ENCODE measurements at places on chromosomes 11 and 22.
A peak's percentile ranks its signal among the peaks of the same experiment; 100 is the strongest.

- DNase-seq, result no peak
Observed at GRCh38 chr11:68042219-68043028, 3.6 kb downstream of the TCIRG1 start.

GRCh38 chr11:77589521-77590193 lies at the start of gene AQP11:
AQP11 (plus strand) TSS chr11:77589953; CDS start chr11:77589993, 40 bp downstream.
- DNase-seq, result peak; percentile 80

GRCh38 chr11:67463680-67464410 lies 5.2 kb downstream of the TMEM134 start:
- no peak for DNase-seq

DNA sequence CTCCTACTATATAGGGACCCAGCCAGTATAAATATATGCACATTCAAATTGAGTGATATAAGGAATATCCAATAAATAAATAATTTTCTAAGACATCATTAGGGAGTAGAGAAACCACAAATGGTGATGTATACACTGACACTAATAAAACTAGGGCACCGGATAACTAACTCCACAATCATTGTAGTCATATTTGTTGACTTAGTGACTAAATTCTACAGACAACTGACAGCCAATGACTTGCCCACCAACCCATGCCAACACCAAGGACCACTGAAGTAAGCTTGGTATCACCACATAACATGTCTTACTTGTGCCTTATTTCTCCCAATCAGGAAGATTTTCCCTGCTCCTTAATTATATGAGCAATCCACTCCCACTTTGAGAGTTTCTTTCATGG lies 139.6 kb upstream of the TRPC6 start:
- no peak for DNase-seq

DNA sequence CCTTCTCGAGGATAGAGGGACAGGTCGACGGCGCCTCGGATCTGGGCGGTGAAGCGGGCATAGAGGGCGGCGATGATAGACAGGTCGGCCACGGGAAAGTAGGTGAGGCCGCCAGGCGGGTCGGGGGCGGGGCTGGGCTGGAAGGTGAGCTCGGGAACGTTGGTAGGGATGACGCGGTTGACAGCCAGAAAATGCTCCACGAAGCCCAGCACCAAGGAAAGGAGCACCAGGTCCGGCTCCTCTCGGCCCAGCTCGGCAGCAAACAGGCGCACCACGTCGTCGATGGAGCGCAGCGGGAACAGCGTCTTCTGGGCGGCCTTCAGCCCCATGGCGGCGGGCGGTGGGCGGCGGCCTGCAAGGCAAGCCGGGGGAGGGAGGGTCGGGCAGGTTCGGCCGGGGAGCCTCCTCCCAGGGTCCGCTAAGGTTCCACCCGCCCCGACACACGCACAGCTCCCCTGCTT lies 540 bp downstream of the MEN1 start:
- no peak for DNase-seq

- DNase-seq, result peak; percentile 57
Observed at GRCh38 chr11:64767344-64768299, 7.8 kb upstream of the PYGM start.

DNA sequence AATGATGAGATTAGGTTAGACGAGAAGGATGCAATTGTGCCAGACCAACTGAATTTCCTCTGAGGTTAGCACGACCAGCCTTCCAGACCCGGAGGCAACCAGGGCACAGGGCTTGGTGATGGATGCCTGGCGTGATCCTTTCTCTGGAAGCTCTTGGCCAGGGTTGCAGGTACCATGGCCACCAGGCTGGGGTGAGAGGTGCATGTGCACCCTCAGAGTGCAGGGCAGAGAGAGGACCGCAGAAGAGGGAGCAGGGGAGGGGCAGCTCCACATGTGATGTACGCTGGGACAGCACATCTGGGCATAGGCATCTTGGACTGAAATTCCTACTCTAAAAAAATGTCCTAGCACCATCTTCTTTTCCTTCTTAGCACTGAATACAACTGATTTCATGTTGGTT lies 10.9 kb downstream of the KCNJ1 start:
- DNase-seq, result no peak

GRCh38 chr11:45648931-45649330 lies 16.5 kb downstream of the CHST1 start:
- DNase-seq, result no peak

GRCh38 chr11:15189641-15190365 lies 75.1 kb downstream of the INSC start:
- peak; percentile 61 for DNase-seq

- no peak for DNase-seq
Observed at GRCh38 chr11:69366591-69366990, 72.6 kb downstream of the MYEOV start.

DNA sequence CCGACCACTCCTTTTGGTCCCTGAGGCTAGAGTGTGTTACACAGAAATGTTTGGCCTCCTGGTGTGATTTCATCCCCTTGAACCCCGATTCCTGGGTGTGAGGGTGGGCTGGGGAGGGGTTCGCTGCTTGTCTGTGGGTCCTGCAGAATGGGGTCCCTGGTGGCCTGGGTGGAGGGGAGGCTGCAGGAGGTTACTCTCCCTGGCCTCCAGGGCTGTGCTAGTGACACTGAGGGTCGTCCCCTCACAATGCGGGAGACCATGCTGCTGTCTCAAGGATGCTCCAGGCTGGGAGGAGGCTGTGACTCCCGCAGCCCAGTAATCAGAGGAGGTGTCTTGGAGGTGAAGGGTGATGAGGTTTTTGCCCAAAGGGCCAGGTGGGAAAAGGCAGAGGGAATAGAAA lies 17.0 kb upstream of the OMP start:
- no peak for DNase-seq

DNA sequence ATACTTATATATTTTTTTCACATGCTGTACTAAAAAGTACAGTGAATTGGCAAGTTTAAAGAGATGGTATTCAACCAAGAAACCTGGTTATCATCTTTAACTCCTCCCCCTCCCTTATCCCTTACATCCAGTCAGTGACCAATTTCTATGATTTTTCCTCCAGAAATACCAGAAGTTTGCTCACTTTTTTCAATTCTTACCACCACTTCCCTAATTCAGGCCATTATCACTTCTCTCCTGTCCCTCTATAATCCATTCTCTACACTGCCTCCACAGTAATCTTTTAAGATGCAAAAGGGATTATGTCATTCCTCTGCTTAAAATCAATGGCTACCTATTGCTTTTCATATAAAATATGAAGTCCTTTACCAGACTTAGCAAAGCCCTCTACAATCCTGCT lies 62.8 kb downstream of the CEP57 start:
- DNase-seq, result no peak

- DNase-seq, result no peak
Observed at GRCh38 chr11:63564784-63565350, 1.7 kb upstream of the PLAAT2 start.

DNA sequence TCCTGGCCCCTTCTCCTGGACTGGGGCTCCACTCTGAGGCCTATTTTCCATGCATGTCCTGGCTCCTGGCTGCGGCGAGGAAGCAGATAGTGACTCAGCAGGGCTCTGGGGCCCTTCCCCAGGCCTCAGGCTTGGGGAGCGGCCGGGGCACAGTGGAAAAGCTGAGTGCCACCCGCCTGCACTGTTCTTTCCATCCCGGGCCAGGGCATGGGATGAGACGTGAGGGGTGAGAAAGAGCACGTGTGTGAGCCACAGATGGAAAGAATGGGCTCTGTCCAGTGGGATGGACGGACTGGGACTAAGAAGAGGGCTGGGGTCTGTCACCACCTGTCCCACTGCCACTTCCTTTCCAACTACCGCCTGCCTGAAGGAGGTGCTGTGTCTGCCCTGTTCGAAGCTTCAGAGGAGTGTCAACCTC lies 12.8 kb downstream of the SLC37A2 start:
- DNase-seq, result no peak

DNA sequence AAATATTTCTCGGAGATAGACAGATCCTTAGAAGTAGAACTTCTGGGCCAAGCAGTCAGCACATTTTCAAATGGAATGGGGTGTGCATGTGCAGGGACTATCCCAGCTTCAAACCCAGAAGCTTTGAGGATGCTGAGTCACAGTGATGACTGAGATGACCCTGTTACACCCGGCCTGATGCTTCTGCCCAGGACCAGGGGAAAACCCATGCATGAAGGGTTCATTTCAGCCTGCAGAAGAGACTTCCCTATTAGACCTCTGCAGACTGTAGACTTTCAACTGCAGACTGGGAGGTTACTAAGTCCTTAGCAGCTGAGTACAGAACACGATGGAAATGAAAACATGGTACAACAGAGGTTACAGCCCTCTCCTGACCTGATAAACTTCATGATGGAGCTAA lies 3.6 kb upstream of the OR2AT4 start:
- DNase-seq, result peak; percentile 13

DNA sequence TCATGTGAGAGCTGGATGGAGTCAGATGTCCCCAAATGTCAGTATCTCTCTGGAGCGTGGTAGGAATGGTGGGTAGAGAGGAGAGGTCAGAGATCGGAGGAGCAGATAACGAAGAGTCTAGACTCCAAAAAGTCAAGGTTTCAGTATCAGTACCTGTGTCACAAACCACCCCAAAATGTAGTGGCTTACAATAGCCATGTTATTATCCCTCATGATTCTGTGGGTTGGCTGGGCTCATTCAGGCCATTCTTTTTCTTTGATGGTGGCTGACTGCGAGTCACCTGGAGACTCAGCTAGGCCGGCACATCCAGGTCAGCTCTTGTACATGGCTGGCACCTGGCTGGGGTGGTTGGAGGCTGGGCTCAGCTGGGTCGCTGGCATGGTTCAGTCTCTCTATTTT lies 7.3 kb upstream of the SSTR3 start:
- no peak for DNase-seq

DNA sequence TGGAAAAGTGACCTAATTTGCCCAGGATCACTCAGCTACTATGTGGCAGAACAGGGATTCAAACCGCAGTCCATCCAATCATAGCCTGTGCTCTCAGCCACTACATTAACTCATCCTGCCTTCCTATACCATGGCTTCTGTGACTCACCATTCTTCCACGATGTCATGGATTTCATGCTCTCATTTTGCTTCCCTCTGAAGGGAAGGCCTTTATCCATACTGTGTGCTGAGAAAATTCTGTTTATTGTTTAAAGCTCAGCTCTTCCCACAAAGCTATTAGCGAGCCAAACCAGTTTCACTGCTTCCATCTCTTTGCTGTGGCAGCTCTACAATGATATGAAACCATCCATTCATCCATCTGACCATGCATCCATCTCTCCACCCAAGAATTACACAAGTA lies 289.9 kb downstream of the TENM4 start:
- peak; percentile 54 for DNase-seq

- no peak for DNase-seq
Observed at GRCh38 chr11:30567120-30567519, 19.0 kb downstream of the MPPED2 start.

DNA sequence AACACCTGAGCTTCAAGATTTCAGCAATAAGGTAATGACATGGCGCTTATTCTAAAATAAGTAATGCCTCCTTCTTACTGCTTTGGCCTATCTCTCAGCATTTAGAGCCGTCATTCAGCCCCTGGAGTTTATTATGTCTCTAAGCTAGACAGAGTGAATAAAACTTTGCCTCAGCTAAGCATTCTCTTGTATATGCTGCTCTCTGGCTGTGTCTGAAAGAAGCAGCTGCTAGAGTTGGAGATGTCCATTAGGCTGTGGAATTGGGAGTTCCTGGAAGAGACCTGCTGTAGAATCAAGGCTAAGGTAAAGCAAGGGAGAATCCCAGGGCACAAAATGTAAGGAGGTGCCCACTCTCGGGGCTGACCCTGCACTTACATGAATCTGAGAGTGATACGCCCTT lies 35.5 kb upstream of the TTC12 start:
- DNase-seq, result peak; percentile 9

- peak; percentile 96 for DNase-seq
Observed at GRCh38 chr11:128453444-128454336, 133.7 kb downstream of the ETS1 start.

DNA sequence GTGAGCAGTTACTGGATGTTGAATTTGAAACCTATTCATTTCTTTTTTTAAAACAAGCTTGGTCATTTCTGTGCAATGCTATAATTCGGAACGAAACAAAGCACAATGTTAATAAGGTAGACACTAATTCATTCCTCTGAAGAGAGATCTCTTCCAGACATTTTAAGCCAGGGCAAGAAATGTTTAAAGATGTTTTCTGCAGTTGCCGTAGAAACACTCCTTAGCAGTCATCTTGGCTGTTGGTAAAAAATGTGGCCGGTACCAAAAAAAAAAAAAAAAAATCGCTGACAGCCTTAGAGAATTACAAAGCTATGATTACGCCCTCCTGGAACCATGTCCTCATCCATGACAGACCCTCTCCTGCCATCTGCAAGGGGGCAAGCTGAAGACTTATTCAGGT lies 66.4 kb upstream of the TTC12 start:
- DNase-seq, result no peak

DNA sequence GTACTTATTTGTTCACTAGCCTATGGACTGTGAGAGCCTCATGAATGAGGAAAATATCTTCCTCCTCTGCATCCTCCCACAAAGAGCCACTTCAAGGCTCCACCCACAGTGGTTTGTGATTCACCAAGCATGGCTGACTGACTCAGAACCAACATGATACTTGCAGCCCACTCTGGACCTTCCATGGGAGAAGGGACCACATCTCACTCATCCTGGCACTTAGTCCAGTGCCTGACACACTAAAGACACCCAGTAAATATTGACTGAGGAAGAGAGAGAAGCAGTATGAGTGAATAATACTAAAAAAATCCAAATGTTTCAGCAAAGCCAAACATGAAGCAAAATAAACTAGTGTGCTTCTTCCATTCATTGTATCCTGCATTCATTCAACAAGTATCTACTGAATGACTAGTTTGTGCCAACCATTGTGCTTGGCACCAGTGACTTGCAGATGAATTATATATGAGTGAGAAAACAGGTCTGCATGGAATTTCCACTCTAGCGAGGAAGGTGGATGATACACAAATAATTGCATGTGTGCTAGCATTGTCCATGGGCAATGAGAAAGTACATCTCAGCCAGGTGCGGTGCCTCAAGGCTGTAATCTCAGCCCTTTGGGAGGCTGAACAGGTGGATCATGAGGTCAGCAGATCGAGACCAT lies 54.9 kb upstream of the BLID start:
- DNase-seq, result peak; percentile 88

GRCh38 chr22:29359469-29359868 lies 28.9 kb downstream of the AP1B1 start:
- DNase-seq, result peak; percentile 57

DNA sequence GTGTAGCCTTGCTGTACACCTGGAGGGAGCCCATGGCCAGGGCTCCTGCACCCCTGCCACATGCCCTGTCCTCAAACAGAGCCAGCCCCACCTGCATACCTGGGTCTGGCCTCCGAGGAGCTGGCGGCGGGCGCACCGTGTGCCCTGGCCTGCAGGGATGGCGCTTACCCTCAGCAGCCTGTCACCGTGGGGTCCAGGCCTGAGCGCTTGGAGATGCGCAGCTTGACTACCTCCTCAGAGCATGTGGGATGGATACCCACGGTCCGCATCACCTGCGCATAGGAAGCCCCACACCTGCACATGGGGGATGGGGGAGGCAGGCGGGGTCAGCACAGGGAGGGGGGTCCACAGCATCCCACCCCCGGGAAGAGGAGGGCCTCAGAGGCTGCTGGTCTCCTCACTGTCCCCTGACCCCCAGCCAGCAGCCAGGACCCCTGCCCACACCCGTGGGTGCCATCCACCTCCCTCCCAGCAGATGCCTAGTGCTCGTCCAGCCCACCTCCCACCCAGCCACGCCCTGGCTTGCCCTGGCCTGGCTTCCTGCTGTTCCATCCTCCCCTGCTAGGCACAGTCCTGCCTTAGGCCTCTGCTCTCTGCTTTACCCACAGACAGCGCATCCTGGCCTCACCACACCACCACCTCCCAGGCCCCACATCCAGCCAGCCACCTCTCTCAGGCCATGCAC lies 22.4 kb upstream of the GNB1L start:
- DNase-seq, result no peak

All from fibroblast of skin of abdomen (primary cell).